ENCODE measurements at places on chromosomes 6 and 20. TPM values are rescaled to one million over a fixed set of nuclear protein-coding genes. Genes with fewer than 3 reads are reported as not detected.
A peak's percentile ranks its signal among the peaks of the same experiment; 100 is the strongest.

GRCh38 chr6:75381877-75382633 lies 97.5 kb upstream of the TMEM30A start:
- no peak for DNase-seq

- DNase-seq = no peak
Observed at GRCh38 chr6:83838727-83839126, 14.4 kb upstream of the RIPPLY2 start.

GRCh38 chr20:63098195-63098810 lies 91.5 kb upstream of the BHLHE23 start:
- DNase-seq = no peak

The LPA gene
- total RNA-seq = not detected

GRCh38 chr6:42279144-42279781 lies 61.6 kb upstream of the MRPS10 start:
- peak; percentile 57 for DNase-seq

The ANKEF1 gene
- total RNA-seq = 4.2 TPM

- no peak for DNase-seq
Observed at GRCh38 chr20:62406635-62407176, 379 bp downstream of the CABLES2 start.

GRCh38 chr20:35653893-35654292 lies 10.8 kb downstream of the CPNE1 start:
- no peak for DNase-seq
